ENCODE measurements at places on chromosomes 5 and 9.

DNA sequence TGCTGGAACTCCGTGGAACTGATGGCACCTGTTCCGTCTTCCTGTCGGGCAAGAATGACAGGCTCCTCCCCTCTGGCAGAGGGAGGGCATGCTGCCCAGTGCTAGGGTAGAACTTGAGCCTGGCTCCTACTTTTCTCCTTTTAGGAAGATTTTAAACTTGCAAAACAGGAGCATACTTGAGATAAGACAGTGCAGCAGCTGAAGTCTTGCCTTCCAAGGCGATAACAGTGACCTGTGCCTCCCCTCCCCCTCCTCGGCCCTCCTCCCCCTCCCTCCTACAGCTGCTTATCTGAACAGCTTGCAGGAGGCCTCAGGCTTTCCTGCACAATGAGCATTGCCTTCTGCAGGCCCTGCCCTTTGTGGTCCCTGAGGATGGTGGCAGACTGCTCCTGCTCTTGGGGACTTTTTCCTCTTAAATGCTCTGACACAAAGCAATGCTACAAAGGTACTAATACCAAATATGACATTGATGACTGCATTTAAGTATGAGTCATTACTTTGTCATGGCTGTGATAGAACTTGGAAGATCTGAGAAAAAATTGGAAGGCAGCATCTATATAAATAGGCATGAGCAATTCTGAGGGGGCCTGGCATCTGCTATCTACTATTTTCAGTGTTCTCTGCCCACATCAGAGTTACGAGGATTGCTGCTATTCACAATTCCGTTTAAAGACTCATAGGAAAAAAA is 2.0 kb downstream of the GADD45G start:
- peak; percentile 39 for DNase-seq

DNA sequence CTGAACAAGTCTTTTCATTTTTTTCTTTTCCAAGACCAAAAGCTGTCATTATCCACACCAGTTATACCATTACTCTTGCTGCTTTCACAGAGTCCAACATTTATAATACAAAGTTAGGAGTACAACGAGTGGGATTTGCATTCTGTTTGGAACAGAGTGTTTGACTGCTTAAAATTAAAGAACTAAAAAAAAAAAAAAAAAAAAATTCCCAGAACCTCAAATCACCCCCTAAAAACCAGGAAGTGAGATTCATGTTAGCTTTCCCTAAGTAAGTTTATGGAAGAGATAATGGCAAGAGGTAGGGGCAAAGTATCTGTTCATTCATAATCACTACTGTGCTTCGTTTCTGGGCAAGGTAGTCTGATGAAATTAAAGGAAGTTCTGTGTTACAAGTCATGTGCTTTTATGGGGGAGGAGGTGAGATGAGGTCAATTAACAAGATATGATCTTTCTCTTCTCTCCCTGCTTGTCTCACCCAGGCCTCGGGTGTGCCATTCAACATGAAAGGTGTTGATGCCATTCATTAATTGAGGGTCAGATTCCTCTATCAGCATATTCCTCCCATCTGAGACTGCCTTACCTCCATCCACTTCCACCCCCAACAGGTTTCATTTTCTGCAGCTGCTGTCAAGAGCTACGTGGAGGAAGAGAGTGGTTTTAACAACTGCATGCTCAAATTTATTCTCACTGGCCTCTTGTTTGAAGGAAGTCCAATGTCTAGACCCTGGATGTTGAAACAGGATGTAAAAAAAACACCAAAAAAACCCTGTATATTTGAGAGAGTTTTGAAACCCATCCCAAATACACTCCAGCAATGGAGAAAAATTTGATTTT is 58.1 kb downstream of the MARCHF3 start:
- DNase-seq = peak; percentile 42

DNA sequence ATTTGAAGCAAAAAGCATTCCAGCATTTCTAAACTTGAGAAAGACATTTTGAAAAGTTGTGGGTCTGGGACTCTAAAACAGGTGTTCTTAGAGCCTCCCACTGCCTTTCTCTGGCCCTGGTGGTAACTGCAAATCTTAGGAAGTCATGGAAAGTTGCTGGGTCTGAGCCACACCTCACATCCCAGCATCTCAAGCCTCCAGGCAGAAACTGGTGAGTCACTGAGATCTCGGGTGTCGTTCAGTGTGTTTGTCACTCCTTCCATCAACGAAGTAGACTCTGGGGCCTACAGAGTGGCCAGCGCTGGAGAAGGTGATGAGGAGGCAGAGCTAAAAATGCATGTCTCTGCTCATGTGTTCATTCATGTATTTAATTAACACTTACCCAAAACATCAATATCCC is 59.6 kb upstream of the C5orf58 start:
- DNase-seq = no peak

DNA sequence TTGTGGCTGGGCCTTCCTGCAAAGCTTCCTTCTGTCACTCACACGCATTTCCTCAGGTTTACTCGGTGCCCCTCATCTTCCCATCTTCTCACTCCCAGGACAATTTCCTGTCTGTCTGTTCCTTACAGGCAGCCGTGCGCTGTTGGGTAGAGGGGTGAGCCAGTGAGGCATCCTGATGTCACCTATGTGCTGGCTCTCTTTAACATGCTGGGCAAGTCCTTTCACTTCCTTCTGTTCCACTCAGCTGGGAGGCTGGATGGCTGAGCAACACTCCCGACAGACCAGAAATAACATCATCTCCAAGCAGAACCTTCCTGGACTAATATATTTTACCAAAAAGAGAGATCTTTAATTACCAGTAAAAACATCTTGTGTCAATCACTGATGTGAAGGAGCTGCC is 103.0 kb downstream of the HSD17B3 start:
- DNase-seq = no peak
